ENCODE measurements at places on chromosomes 12 and 14. TPM values are rescaled to one million over a fixed set of nuclear protein-coding genes. Genes with fewer than 3 reads are reported as not detected.

DIO3 gene
- total RNA-seq: not detected

CMA1 gene
- total RNA-seq: not detected

NDRG2 gene
- total RNA-seq: 3.6 TPM

SNX6 gene
- 77.6 TPM for total RNA-seq

TOMM20L gene
- total RNA-seq: not detected

NGB gene
- total RNA-seq: not detected

OTOGL gene
- not detected for total RNA-seq

CCDC38 gene
- not detected for total RNA-seq

DIP2B gene
- 19.0 TPM for total RNA-seq

EDDM3A gene
- total RNA-seq: not detected

TAS2R50 gene
- not detected for total RNA-seq

RPL10L gene
- total RNA-seq: not detected

KERA gene
- not detected for total RNA-seq

RD3L gene
- not detected for total RNA-seq

PLCZ1 gene
- total RNA-seq: not detected

TRIP11 gene
- 10.8 TPM for total RNA-seq

PTPRO gene
- total RNA-seq: not detected

FOXA1 gene
- 5.3 TPM for total RNA-seq

NPFF gene
- total RNA-seq: not detected

SSPN gene
- 0.34 TPM for total RNA-seq

RNASE1 gene
- 0.33 TPM for total RNA-seq

BIN2 gene
- 0.18 TPM for total RNA-seq

ZNF891 gene
- 0.24 TPM for total RNA-seq

Measured in A549 treated with ZK216348 at 1 μM for 4 hours (cell line).